ENCODE measurements at places on chromosomes 5 and 9.

DNA sequence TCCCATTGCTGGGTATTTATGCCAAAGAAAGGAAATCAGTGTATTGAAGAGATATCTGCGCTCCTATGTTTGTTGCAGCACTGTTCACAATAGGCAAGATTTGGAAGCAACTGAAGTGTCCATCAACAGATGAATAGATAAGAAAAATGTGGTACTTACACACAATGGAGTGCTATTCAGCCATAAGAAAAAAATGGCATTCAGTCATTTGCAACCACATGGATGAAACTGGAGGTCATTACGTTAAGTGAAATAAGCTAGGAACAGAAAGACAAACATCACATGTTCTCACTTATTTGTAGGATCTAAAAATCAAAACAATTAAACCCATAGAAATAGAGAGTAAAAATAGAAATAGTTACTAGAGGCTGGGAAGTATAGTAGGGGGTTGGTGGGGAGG, 1133.1 kb upstream of the ACO1 start:
- no peak for DNase-seq

GRCh38 chr9:36110434-36110833, 26.1 kb upstream of the GLIPR2 start:
- no peak for DNase-seq

GRCh38 chr9:115340314-115340713, 222.4 kb upstream of the TNC start:
- no peak for DNase-seq

GRCh38 chr9:131670247-131671132, 69.4 kb downstream of the RAPGEF1 start:
- peak; percentile 77 for DNase-seq

- DNase-seq, result no peak
Measured at GRCh38 chr5:123701511-123702200, 189.7 kb downstream of the CSNK1G3 start.

GRCh38 chr5:68683632-68684036, 410.2 kb upstream of the SLC30A5 start:
- no peak for DNase-seq

DNA sequence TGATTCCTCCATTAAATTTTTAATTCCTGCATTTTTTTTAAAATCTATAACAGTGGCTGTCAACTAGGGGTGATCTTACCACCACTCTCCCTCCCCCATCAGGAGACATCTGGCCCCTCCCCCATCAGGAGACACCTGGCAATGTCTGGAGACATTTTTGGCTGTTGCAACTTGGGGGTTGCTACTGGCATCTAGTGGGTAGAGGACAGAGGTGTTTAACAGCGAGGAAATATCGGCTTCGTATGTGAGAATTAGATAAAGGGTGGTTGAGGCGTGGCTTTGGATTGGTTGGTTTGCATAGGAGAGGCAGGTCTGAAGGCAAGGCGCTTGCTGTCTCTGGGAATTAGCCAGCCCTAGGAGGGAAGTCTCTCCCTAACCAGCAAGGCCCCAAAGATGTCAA, 10.5 kb downstream of the CDHR2 start:
- no peak for DNase-seq

DNA sequence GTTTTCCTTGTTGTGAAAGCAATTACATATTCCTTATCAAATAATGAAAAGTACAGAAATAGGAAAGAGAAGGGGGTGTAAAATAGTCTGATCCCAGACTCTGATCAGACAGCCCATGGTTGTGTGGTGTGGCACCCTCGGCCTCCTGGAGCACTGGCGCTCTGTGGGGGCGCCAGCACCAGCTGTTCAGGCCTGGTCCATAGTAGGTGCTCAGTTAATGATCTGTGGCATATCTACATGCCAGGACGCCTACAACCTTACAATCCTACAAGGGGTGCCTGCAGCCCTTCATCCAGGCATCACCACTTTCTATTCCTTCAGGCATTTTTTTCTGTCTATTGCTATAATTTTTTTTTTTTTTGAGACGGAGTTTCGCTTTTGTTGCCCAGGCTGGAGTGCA, 16.6 kb downstream of the MIGA2 start:
- no peak for DNase-seq

Measured in pons (tissue), 1 donor.